Activated CD8-positive, alpha-beta T cell treated with anti-CD3 and anti-CD28 coated beads for 36 hours (primary cell): ENCODE measurements at places on chromosomes 7 and 10. TPM values are rescaled to one million over a fixed set of nuclear protein-coding genes. Genes with fewer than 3 reads are reported as not detected.
A peak's percentile ranks its signal among the peaks of the same experiment; 100 is the strongest.

VPS37D gene
- 0.87 TPM for total RNA-seq

DNA sequence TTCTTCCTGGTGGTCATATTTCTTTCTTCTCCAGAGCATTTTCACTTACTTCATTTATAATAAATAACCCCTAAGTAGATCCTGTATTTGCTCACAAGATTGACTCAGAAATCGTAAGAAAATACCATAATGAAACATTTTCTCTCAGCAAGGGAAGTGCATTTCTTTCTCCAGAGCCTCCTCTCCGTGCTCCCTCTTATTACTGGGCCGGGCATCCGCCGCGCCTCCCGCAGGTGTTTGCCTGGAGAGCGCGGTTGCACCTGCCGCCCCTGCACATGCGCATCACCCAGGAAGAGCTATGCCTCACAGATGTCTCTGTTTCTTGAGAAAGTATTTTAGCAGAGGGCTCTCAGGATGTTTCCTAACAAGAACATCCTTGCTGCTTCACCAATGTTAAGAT lies 509.2 kb downstream of the TCERG1L start:
- no peak for DNase-seq

DNA sequence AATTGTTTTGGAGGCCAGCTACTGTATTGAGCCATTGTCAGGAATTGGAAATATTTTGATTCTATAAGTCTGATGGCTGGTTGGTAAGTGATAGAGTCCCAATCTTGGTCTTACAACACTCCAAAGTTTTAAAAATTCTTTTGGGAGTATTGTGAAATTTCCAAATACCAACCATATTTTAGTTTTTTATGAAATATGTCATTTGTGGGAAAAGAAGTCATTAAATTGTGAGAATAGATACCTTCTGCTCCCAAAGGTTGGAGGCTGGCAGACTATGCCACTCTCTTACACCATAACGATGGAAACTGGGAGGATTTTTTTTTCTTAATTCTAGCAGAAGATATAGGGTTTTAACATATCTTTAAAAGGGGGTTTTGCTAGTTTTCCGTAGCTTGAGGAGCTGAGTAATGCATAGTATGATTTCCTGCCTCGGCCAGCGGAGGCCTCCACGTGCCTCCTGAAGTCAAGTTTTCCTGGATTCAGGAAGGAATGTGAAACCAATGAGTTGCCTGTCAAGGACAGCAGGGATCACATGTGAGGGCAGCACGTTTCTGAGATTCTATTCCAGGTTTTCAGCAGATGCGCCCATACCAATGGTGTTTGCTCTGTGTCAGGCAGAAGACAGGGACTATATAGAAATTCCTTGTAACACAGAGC lies 92.2 kb upstream of the LAMB4 start:
- DNase-seq: no peak

- DNase-seq: no peak
Observed at GRCh38 chr7:156778201-156778600, 114.8 kb downstream of the LMBR1 start.

DNA sequence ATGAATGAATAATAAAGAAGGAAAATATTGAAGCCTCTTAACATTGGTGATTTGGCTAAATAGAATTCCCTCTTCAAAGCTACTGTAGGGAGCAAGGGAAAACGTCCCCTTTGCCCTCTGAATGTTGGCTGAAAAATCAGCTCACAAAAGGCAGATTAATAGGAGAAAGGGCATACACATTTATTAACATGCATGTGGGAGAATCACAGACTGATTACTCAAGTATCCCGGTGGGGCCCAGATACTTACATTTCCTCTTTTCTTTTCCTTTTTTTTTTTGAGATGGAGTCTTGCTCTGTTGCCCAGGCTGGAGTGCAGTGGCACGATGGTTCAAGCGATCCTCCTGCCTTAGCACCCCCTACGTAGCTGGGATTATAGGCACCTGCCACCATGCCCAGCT lies 68.5 kb downstream of the HK1 start:
- no peak for DNase-seq

GRCh38 chr7:29105752-29106668 lies 40.3 kb downstream of the CPVL start:
- DNase-seq: peak; percentile 22

DNA sequence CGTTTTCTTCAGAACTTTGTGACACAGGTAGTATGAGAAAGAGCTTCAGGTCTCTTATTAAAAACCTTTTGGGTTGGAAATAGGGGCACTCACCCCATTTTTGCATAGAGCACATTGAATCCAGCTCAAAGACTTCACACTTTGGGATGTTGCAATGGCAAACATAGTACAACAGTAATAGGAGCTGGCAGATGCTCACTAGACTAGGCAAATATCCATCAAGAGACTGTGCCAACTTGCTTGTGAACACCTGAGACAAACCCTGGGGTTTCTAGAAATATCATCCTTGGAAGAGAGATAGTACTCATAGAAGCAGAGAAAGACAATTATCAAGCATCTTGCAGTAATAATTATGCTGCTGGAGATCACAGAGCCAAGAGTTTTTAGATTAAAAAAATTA lies 280.0 kb downstream of the CACNA2D1 start:
- no peak for DNase-seq

DNA sequence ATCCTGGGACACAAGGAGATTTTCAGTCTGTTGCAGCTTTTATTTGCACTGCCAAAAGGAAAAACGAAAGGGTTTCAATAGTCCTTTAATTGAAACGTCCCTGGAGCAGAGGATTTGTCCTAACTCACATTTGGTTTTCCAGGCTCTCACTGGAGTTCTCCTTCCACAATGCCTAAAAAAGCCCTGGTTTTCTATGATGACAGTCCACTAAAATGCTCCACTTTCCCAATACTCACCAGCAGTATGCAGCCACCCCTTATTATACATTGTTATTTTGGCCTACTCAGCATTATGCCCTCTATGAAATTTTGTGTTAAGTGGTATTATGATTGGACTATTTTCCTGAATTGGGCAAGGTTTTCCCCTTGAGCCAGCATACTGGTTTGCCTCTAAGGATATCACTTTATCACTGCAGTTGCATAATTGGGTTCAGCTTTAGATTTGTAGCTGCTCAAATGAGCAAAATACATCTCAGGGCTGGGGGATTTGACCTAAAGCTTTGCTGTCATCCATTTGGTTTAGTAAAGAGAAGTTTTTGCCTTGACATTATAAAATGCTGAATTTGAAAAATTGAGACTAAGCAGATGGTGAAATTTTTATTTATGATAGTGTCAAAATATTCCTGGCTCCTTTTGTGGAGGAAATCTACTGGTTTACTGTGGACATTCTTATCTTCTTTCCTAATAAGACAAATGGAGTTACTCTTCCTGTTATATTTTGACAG lies 239.2 kb downstream of the RNLS start:
- DNase-seq: no peak

MEOX2 gene
- not detected for total RNA-seq

GRCh38 chr7:92246360-92247101 lies 757 bp downstream of the ANKIB1 start:
- peak; percentile 44 for DNase-seq

DNA sequence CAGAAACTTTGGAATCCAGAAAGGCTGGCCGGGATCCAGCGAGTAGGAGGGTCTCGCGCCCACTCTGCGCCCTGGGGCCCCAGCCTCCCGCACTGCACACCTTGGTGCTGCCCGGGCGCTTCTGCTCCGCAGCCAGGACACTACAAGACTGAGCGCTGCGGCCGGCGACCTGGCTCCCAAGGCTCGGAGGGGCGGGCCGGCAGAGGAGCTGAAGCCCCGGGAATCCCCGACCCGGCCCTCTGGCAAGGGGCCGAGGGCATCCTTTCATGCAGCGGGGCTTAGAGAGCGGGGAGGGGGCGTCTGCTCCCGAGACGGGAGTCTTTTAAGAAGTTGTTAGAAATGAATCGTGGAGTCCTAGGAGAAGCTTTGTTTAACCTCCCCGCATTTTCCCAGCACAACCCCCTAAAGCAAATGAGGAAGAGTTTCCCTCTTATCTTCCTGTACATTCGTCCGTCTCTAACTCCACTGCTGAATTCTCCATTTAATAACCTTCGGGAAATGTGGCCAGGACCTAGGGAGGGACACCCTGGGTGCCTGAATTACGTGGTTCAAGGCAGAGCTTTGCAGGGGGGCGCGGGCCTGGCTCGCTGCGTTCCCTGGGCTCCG lies 1.1 kb downstream of the VWC2 start:
- no peak for DNase-seq

DNA sequence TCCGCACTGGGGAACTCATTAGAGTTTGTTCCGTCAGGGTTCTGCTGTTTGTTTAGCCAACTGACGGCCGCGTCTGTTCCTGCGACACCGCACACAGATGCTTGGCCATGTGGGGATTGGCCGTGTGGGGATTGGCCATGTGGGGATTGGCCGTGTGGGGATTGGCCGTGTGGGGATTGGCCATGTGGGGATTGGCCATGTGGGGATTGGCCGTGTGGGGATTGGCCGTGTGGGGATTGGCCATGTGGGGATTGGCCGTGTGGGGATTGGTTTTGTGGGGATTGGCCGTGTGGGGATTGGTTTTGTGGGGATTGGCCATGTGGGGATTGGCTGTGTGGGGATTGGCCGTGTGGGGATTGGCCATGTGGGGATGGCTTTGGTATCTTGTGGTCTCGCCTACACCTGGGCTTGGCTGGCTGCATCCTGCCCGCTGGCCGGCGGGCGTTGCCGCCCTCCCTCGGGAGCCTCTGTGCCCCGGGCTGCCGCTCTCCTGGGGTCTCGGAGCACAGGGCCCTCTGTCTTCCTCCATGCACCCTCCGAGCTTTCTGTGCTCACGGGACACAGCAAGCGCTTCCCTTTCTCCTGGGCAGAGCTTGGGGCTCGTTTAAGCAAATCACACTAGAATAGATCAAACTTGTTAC lies 62.5 kb downstream of the NKX6-2 start:
- DNase-seq: no peak

GRCh38 chr10:1535301-1535965 lies 201.9 kb downstream of the ADARB2 start:
- no peak for DNase-seq

GRCh38 chr10:86139066-86139657 lies 227.4 kb downstream of the GRID1 start:
- peak; percentile 27 for DNase-seq

DNA sequence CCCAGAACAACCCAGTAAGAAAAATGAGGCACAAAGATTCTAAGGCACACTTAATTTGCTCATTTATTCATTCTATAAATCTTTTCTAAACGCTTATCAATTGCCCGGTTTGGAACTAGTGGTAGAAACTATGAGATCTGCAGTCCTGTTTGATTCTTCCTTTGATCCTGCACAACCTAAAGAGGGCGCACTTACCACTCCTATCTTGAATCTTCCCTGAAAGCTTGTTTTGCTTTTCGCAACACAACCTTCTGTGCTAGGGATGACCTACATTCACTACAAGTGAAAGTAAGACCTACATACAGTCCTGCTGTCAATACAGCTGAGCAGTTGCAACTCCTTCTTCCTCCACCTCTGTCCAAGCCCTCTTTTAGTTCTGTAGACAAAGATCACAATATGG lies 12.6 kb upstream of the ARL4A start:
- DNase-seq: peak; percentile 52

SRRM3 gene
- not detected for total RNA-seq

DNA sequence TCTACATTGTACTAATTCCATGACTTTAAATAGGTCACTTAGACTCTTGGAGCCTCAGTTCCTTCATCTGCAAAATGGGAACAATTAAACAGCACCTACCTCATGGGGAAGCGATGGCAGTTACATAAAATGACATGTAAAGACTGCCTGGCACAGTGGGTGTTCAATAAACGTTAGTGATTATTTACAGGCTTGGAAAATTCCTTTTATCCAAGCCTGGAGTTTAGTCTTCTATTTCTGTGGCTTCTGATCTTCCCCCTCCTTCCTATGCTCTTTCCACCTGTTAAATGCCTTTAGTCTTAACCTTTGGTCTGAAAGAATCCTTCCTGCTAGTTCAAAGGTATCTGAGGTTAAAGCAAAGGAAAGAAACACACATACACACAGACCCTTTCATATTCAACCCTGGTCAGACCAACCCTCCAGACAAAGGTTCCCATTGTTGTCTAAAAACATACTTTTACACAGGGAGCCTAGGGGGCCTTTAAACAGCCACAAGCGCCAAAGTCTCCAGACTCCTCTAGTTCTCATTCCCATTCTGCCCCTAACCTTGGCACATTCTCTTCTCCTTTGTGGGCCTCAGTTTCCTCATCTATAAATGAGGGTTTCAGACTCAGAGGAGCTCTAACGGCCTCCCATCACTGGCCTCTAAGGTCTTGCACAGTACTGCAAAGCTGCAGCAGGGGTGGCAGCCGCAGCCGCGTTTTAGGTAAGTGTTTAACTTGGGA lies 21.4 kb downstream of the SORBS1 start:
- DNase-seq: no peak

CC2D2B gene
- total RNA-seq: not detected

- peak; percentile 63 for DNase-seq
Observed at GRCh38 chr10:17206210-17206709, 4.8 kb upstream of the TRDMT1 start.

- no peak for DNase-seq
Observed at GRCh38 chr7:57370066-57370738, 79.8 kb upstream of the ZNF716 start.
